ENCODE measurements at places on chromosomes 13 and 19.

DNA sequence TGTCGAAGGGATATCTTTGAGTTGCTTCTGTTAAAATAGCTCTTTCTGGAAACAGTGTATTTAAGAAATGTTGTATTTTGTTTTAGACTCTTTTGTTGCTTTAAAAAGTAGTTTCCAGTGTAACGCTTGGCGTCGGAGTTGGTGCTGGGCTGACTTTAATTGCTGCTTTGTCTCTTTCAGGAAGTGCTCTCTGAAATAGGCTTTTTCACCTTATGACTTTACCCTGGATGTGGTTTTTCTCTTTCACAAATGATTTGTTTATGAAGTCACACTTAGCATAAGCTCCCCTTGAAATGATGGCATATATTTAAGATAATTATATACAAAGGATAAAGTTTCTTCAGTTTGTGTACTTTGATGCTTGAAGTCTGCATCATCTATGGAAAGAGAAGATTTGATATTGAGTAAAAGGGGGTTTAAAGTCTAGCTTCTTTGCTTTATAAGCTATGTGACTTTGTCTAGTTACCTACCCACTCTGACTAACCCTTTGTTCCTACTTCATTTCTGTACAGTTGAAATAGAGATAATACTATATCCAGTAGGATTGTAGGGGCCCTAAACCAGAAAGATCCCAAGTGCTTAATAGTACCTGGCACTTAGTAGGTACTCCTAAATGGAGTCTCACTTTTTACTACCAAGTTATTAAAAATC, at the start of gene GPR18:
Gene GPR18, minus strand, starts transcription at position 170 of the 651 bp plus-strand sequence. CDS start 2,507 bp downstream, outside the sequence.
- no peak for DNase-seq

DNA sequence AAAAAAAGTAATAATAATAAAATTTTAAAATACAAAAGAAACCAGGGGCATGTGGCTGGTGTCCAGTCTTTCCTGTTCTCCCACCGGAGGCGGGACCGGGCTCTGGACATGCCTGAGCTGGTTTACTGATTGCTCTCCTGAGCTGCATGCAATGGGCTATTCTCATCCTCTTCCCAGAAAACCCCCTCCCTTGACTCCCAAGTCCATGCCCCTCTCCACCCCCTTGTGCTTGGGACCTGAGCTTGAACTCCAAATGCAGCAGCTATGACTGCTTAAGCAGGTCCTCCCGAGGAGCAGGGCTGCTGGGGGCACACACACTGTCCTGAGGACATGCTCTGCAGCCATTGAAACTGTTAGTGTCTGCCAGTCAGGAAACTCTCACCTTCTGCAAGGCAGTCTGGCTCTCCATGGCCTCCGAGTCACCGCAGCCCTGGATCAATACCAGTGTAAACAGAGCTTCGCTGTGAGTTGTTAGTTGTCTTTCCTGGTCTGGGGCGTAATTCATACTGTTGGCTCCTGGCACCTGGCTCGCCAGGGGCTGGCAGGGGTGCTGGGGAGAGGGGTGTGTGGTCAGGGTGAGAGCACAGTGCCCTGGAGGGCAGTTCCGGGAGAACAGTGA, 41.6 kb upstream of the CHST8 start:
- DNase-seq: no peak

DNA sequence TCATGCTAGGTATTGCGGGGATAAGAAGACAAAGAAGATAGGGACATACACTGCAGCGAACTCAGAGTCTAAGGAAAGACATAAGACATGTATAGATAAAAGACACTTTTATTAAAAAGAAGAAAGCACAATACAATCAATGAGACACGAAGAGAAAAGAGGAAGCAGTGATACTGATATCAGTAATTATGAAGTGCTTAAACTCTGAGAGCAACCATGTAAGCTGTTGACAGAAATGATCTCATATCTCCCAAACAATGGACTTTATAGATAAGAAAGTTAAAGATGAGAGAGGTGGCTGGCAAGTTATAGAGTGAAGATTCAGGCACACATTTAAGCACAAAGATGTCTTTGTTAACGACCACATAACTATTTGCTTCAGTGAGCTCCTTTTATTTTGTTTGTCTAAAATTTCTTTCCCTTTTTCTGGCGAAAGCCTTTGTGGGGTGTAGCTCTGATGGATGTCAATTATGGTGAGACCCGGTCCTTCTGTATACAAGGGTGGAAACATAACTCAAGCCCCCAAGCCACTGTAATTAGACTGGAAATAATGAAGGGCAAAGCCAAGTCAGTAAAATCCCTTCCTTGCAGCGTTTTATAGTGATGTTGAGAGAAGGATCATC, 818.0 kb upstream of the SLC10A2 start:
- DNase-seq: no peak

DNA sequence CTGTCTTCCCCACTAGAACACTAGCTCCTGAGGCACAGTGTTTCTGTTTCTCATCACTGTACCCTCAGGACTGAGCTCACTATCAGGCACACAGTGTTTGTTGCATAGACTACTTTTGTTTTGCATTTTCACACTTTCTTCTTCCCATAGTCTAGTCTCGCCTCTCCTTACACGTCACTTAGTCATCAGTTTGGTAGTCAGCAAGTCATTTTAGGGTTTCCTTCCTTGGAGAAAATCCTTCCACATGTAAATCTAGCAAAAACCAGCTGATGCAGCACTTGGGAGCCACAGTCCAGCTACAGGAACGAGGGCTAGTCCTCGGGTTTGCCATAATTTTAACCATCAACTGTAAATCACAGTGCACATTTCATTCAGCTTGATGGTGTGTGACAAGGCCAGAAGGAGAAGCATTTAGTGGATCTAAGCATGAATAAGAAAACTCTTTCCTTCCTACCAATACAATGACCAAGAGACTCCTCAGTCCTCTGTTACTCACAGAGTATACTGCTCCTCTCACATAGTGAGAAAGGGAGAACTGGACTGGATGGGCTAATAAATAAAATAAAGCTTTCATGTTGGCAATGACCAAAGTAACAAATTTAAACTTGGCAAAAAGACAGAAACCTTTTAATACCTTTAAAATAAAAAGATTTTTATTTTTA, 221.0 kb downstream of the KLF12 start:
- no peak for DNase-seq

DNA sequence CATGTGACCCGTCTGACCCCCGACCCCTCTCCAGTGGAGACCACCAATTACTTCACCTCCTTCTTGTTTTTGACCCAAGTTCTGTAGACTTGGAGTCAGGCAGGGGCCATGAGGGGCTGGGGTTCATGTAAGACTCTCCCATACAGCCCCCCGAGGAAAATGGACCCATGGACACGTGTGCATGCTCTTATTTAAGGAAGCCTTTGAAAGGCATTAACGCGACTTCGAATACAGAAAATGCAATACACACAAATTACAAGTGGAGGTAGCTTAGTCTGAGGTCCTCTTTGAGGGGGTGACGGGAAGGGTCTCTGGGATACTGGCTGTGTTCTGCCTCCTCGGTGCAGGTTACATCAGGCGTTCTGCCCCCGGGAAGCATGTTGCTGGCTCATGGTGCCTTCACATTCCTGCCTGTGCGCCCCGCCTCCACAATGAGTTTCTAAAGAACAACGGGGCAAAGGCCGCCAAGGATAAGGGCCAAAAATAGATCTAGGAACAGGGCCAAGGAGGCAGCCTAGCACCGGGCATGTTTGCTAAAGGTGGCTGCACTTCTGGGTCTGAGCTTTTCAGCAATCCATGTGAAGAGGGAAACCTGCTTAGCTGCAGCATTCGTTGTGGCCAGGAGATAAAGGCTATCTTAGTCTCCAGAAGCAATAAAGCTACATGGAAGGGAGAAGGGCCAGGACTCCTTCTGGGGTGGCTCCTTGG, 54.5 kb downstream of the RAB20 start:
- no peak for DNase-seq

DNA sequence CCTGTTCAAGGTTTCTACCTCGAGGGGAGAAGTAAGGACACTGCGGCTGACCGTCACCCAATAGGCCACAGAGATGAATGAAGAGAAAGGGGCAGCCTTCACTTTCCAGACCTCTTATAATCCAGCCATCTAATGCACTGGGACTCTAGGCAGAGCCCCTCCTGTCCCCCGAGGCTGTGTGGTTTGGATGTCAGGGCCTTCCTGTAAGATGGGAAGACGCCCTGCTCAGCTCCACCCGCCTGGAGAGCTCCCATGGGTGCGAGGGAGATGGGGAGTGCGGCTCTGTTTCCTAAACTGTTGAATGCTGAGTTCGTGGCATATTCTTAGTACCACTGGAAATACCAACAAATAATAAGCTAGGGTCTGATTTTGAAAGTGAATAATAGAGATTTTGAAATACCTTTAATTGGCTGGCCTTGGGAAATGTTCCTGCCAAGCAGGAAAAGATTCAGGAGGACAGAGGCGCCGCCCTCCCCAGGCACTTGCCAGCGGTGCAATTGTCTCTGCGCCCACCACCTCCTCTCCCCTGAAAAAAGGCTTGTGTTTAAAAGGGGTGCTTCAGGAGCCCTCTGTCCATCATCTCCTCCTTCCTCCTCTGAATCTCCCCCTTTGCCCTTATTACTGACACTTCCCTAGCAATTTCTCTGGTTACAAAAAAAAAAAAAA, 85.4 kb upstream of the GPR183 start:
- DNase-seq: no peak

DNA sequence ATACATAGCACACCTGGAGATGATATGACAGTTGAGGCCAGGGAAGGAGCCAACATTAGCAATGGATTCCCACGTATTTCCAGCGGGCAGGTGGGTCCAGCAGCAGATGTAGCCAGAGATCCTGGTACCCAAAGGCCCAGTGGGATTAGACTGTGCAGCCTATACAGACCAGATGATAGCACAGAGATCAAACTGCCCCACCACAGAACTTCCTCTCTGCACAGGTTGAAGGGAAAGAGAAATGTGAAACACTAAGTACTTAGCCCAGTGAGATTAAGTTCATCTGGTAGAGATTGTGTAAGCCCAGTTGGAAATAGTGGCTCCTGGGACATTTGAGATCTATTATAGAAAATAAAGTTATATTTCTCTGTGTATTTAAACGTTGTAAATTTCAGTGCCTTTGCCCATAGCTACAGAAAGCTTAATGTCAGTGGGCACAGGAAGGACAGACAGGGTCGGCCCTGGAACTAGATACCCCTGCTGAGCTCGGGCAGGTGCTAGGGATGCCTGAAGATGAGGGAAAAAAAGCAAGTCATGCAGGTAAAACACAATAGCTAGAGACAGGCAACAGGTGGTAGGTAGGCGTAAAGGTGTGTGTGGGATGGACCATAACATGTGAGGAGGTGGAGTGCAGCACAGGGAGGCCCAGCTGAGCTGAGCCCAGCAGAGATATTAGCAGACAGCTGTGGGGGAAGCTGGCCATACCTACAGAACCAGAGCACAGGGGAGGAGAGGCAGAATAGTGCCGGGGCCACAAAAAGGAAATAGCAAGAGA, 27.3 kb upstream of the SPATA13 start:
- DNase-seq: no peak

DNA sequence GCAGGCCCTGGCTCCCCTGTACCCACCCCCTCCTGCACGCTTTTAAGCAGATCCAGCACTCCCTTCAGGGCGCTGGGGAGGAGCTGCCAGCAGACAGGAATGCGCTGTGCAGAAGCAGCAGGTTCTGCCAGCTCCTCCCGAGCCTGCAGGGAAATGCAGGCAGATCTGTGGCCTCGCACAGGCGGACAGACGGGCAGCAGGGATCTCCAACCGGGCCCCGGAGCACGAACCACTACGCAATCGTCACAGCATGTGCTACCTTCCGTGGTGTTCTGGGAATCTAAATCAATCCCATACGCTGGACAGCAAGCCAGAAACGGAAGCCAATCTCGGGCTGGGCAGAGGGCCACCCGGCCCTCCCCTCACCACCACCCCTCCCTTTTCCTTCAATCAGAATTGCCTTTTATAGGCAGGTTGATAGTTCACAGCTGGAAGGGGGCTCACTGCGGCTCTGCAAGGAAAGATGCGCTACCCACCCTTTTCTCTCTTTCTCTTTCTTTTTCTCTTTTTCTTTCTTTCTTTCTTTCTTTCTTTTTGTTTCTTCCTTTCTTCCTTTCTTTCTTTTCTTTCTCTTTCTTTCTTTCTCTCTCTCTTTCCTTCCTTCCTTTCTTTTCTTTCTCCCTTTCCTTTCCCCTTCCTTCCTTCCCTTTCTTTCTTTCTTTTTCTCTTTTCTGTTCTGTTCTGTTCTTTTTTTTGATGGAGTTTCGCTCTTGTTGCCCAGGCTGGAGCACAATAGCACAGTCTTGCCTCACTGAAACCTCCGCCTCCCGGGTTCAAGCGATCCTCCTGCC, 99.9 kb downstream of the GNG7 start:
- DNase-seq: peak; percentile 97

GRCh38 chr19:18629166-18630088, 7.4 kb upstream of the KLHL26 start:
- DNase-seq: no peak

DNA sequence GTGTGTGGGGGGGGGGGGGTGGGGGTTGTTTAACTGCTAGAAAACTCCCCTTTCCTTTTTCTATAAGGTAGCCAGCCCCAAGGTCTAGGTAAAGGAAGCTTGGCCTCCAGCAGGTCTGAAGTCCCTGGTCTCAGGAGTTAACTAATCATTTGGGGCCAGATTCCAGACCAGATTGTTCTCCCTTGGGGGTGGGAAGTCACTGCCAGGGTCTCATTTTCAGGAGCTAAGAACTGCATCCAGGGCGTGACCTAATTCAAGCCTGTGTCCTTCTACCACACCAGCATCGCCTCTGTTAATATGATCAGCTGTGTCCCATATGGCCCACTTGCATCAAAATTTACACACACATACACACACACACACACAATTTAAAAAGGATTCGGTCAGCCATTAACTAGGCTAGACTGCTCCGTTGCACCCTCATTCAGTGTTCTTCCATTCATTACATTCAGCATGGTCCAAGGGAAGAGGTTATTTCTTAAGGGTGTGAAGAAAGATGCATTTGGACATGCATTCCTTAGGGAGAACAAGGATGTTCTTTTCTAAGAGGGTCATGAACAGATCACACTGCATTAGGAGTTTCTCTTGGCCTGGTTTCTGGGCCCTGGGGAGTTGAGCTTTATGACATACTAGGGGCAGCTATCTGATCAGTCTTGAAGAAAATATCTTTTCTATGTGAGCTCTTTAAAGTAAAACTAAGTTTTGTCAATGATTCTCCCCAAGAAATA, 91.0 kb downstream of the FGF14 start:
- no peak for DNase-seq

GRCh38 chr19:56837004-56837403, 3.5 kb downstream of the PEG3 start:
- DNase-seq: no peak

DNA sequence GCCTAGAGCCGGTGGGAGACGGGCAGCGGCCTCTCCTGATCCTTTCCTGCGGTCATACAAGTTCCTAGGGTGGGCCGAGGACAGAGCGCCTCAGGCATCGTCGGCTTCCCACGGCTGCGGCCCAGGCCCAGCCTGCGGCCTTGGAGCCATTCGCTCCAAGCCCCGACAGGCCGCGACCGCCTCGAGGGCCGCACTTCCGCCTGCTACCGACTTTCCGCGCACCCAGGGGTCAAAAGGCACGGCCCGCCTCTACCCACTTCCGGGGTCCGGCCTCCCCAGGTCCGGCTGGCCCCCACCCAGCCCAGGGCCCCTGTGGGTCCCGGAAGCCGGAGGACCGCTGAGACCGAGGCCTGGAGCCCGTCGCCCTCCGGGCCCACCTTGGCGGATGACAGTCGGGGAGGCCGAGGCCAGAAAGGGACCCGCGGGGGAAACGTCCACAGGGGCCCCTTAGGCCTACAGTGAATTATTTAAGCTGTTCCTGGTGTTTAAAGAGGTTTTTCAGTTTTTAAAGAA, 16.2 kb downstream of the ZIC2 start:
- no peak for DNase-seq
